Activated CD4-positive, alpha-beta T cell treated with anti-CD3 and anti-CD28 coated beads for 36 hours (primary cell): ENCODE measurements at places on chromosomes 5 and 9.
A peak's percentile ranks its signal among the peaks of the same experiment; 100 is the strongest.

DNA sequence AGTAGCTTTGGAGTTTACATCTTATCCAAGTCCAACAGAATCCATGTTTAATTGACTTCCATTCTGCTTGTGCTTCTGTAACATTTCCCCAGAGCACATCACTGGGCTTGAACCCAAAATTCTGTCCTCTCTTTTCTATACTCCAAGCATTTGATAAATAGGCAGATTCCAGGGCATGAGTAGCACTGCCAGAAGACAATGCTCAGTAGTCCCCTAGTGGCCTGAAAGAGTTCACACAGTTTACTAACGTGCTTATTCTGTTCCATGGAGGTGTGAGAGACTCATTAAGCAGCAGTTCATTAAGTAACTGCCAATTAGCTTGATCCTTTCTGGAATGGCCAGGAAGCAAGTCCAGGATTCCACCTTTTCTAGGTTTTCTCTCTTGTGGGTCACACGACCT is 9.4 kb upstream of the GABRA6 start:
- no peak for DNase-seq

GRCh38 chr5:178318893-178319292 is 86.3 kb upstream of the PHYKPL start:
- no peak for DNase-seq

GRCh38 chr5:124438903-124439281 is 307.5 kb downstream of the ZNF608 start:
- DNase-seq: no peak

- DNase-seq: no peak
Observed at GRCh38 chr9:113397203-113397631, 3.9 kb downstream of the ALAD start.

DNA sequence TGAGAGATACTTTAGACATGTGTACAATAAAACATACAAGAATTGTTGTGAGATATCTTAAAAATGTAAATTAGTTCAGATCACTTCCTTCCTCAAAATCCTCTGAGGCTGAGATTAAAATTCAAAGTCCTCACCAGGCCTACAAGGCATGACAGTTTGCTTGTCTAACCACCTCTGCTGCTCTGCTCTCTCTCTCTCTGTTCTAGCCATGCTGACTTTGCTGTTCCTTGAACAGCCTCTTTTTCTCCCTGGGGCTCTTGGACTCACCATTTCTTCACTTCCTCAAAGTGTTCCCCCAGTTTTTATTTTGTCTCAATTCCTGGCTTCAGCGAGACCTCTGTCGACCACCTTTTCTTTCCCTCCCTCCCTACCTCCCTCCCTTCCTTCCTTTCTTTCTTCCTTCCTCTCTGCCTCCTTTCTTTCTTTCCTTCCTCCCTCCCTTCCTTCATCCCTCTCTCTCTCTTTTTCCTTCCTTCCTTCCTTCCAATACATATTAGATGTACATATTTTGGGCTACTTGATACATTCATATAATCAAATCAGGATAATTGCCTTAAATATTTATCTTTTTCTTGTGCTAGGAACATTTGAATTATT is 27.0 kb downstream of the CATSPER3 start:
- no peak for DNase-seq

DNA sequence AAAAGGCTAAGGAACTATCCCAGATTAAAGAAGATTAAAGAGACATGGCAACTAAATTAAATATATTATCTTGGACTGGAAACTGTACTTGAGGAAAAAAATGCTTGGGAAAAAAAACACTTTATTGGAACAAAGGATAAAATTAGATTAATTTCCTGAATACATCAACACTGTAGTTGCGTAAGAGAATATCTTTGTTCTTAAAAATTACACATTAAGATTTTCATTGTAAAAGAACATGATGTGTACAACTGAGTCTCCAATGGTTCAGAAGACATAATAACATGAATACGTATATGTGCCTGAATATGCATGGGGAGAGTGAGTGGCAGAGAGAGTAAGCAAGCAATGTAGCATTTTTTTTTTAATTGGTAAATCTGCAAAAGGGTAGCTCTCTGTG is 2.8 kb downstream of the AP3B1 start:
- DNase-seq: no peak

DNA sequence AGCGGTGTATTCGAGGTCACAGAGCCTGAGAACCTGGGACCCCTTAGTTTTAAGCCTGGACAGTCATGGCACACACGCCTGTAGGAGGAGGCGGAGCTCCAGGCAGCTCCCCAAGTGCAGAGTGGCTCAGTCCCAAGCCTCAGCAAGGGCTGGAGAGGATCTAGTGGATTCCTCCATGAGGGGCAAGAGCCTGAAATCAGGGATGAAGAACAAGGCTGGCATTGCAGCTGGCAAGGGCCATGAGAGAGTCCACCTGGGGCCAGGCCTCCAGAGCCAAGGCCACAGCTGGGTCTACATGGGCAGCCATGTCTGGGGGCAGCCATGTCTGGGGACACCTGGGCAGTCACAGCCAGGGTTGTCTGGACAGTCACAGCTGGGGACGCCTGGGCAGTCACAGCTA is 21.9 kb downstream of the ADAMTSL2 start:
- no peak for DNase-seq

GRCh38 chr5:172437445-172438318 is 16.6 kb downstream of the SH3PXD2B start:
- DNase-seq: no peak

GRCh38 chr5:73921741-73922140 is 295.7 kb downstream of the ARHGEF28 start:
- no peak for DNase-seq

DNA sequence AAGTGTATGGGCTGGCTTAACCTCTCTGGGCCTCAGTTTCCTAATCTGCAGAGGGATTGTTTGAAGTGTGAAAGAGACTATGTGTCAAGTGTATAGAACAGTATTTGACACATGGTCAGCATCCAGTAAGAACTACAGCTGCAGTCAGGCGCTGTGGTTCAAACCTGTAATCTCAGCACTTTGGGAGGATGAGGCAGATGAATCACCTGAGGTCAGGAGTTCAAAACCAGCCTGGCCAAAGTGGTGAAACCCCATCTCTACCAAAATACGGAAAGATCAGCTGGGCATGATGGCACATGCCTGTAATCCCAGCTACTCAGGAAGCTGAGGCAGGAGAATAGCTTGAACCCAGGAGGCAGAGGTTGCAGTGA is 31.9 kb upstream of the STING1 start:
- peak; percentile 57 for DNase-seq

DNA sequence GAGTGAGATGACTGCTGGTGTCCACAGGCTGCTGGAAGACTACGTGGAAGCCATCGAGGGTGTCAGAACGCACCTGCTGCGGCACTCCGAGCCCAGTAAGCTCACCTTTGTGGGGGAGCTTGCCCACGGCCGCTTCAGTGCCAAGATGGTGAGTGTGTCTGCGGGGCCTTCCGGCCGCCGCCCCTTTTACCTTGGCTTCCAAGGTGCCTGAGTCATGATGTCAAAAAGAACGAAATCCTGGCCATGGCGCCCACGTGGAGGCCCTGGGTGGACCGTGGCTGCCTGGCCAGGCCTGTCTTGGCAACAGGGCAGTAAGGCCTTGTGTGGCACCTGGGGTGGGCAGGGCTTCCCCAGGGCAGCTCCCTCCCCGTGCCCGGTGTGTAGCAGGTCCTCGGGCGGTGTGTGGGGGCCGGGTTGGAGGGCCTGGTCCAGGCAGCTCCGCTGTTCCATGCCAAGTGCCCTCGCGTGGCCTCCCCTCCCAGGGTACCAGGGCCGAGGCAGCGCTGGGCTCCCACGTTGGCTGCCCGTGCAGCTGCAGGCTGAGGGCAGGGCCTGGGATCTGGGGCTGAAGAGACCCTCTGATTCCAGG is 7.8 kb downstream of the DPP7 start:
- DNase-seq: no peak

- no peak for DNase-seq
Observed at GRCh38 chr9:111648066-111648465, 13.3 kb upstream of the GNG10 start.

DNA sequence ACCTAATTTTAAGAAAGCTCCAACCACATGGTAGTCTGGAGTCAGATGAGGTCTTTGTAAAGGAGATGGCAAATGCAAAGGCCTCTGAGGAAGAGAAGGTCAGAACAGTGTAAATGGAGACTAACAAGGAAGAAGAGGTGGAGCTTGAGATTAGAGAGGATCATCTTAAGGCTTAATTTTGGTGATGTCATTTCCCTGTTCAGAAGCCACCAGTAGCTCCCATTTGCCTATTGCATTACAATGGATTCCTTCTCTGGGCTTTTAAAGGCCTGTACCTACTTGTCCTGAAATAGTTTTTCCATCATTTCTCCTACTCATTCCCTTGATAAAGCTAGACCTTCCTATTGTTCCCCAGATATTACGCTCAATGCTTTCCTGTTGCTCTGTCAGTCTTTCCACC is 16.1 kb downstream of the PCSK5 start:
- no peak for DNase-seq

DNA sequence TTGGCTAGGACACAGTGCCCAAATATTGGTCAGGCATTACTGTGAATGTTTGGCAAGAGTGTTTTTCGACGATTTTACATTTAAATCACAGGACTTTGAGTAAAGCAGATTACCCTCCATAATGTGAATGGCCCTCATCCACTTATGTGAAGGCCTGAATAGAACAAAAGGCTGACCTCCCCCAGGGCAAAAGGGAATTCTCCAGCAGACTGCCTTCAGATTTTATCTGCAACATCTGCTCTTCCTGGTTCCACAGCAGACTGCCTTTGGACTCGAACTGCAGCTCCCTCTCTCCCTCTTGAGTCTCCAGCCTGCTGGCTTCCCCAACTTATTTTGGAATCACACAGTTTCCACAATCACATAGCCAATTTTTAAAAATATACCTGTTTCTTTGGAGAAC is 7.1 kb upstream of the TMEM215 start:
- no peak for DNase-seq

DNA sequence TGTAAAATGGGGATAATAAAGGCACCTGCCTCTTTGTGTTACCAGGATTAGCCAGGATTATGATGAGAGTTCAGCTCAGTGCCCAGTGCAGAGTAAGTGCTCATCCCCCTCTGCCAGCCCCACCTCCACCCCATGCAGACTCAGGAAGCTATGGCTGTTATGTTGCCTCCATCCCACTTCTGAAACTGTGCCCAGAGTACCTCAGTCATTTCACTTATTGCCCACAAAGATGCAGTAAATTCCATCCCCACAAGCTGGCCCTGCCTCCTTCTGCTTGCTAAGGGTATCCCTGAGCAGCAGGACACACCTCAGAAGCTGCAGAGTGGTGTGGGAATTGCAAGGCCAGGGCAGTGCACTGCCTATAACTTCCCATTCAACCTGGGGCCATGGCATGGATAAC is 415.1 kb downstream of the SPOCK1 start:
- DNase-seq: no peak

GRCh38 chr5:144318011-144318410 is 147.3 kb downstream of the KCTD16 start:
- DNase-seq: no peak

- no peak for DNase-seq
Observed at GRCh38 chr9:35656831-35657545, 831 bp downstream of the RMRP start.

DNA sequence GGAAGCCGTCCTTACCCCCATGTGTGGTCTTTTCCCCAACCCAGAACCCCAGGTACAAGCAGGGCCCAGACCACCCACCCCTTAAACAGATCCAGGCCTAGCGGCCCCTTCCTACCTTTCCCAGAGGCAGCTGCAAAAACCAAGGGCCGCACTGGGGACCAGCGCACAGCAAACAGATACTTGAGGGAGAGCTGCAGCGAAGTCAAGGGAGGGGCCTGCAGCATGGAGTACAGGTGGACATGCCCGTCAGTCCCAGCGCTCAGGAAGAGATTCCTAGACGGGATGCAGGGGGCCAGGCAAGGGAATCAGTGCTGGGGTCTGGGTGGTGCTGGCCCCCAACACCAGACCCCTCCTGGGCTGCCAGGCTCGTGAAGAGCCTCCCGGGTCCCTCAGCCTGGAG is 22.5 kb downstream of the DYNC2I2 start:
- DNase-seq: no peak

DNA sequence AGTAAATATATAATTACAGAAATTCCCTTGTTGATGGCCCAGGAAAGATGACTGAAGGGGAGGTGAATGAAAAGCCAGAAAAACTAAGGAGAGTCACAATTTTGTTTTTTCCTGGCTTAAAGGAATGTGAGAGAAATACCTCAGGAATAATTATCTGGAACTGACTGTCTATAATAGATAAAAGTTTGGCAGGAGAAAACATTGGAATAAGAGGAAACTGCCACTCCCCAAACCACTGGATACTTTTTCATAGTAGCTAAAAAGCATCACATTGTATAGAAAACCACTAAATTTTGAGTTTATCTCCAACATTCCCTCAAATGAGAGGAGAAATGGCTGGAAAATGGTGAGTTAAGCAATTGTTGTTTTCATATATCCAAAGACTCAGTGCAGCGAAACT is 326.0 kb downstream of the NPR3 start:
- no peak for DNase-seq

DNA sequence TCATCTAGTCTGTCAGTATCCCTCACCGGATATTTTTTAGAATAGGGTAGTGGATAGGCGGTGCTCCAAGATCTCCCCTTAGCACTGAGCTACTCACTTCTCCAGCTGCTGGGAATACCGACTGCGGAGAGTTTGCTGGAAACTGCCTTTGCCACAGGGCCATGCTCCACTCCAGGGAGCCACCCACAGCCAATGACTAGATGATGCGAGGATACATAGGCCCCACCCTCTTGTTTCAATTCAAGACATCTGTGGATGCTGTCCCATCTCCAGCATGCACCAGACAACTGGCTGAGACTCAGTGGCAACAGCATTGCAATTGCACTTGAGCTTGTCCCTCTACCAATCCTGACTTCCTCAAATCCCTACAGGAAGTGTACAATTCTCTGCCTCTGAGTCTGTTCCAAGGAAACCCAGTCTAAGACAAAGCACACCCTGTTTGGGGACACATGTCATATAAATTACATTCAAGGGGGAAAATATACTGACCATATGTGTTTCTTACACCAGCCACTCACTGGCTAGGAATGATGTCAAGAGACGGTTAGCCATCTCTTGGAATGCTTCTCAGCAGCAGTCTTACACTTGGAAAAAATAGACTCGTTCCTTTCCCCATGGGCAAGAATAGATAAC is 312.6 kb upstream of the KIF2A start:
- DNase-seq: no peak

GRCh38 chr9:133693703-133694529 is 44.2 kb downstream of the SARDH start:
- DNase-seq: no peak

- no peak for DNase-seq
Observed at GRCh38 chr5:173659423-173659822, 43.0 kb upstream of the BOD1 start.

DNA sequence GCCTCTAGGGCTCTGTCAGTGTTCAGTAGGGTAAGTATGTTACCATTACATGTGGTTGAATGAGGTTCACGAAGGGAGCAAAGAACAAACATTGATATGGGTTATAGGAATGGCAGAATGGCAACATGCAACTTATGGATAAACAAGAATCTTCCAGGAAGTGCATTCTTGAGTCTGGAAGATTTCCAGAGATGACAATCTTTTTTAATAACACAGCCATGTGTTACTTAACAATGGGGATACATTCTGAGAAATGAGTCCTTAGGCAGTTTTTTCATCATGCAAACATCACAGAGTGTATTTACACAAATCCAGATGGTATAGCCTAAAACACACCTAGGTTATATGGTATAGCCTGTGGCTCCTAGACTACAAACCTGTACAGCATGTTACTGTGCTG is 9.1 kb upstream of the SLC28A3 start:
- no peak for DNase-seq
